ENCODE measurements at places on chromosomes 6 and 20.

- no peak for DNase-seq
These were observed 2.1 kb upstream of the TRERF1 start for GRCh38 chr6:42453654-42454427.

DNA sequence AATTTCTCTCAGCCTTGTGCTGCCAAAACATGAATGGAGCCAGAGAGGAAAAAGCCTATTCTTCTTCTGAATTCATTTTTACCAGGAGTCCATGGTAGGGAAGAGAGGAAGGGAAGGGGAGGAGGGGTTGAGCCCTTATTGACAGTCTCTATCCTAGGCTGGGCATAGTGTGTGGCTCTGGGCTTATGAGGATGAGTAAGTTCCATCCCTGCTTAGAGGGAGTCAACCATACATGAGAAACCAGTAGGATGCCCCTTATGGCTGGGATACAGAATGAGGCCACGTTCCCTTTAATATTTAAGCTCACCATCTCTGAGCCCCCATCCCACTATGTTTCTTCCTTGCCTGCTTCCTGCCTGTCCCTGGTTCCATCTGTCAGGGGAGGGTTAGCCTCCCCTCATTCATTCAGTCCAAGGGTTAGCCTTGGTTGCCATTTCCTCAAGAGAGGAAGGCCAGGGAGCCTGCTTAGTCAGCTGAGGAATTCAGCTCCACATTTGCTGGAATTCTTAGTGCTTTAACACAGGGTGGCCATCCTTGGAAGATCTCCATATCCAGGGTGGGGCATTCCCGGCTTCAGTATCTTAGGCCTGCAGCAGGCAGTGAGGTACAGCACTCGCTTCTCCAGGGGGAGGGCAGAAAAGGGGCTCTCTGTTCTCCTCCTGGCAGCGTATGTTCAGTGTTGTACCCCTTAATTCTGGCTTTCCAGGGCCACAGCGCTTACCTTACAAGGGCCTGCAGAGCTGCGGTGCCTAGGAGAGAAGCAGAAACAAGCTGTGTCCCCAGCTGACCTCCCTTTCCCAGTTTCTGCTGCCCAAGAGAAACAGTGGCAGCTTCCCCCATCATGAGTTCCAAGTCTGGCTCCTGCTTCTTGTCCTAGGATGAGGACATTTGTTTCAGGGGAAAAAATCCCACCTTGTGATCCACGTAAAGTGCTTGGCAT lies 12.5 kb downstream of the SIRT5 start:
- no peak for DNase-seq

DNA sequence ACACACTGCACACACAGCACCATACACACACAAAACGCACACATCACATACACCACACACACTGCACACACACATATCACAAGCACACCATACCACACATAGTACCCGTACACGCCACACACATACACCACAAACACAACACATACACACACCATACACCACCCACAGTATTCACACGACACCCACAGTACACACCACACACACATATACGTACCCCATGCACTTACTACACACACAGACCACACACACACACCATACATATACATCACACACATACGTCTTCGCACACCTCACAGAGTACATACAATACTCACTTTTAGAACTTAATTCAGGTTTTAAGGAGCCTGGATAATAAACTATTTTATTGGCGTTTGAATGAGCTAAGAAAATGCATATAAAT lies 1805.3 kb upstream of the DEFB115 start:
- no peak for DNase-seq

GRCh38 chr6:12058172-12058961 lies 46.3 kb downstream of the HIVEP1 start:
- DNase-seq, result no peak

DNA sequence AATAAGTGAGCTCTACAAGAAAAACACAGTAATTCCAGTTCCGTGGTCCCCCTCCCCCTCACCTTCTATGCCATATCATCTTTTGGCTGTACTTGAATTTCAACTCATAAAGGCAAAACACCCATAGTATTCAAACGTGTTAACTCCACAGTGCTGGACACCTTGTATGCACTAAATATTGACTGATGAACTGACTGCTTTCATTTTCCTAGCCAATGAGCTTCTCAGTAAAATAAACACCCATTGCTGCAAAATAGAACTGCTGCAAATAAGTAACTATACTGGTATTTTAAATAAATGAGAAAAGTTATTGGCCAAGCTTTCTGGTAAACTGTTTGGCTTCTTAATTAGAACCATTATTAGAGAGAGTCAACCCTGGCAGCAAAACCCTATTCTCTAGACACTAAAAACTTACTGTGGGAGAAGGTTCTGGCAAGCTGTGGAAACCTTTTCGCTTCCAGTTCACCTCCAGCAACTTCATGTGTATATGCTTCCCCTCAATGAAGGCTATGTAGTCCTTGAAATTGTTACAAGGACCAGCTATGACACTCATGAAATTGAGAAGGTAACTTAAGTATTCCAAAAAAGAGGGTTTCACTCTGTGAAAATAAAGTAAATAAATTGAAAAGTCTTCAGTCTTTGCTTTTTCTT lies 86.0 kb downstream of the MBOAT1 start:
- no peak for DNase-seq

GRCh38 chr6:137496368-137496767 lies 2.2 kb upstream of the OLIG3 start:
- DNase-seq, result no peak

- DNase-seq, result no peak
These were observed 189.2 kb downstream of the ASCC3 start for GRCh38 chr6:100691972-100692371.

GRCh38 chr6:108437821-108438220 lies 122.9 kb upstream of the FOXO3 start:
- no peak for DNase-seq

DNA sequence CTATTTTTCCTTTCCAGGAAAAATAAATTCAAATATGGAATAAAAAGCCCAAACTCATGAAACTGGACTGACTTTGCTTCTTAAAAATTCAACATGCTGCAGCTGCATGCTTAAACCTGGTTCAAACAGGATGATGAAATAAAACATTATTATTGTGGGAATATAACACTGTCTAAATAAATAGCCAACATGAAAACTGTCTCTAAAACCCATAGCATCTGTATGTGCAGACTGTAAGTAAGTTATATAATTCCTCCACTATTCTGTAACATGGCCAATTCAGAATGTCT lies 30.4 kb upstream of the AHI1 start:
- no peak for DNase-seq

DNA sequence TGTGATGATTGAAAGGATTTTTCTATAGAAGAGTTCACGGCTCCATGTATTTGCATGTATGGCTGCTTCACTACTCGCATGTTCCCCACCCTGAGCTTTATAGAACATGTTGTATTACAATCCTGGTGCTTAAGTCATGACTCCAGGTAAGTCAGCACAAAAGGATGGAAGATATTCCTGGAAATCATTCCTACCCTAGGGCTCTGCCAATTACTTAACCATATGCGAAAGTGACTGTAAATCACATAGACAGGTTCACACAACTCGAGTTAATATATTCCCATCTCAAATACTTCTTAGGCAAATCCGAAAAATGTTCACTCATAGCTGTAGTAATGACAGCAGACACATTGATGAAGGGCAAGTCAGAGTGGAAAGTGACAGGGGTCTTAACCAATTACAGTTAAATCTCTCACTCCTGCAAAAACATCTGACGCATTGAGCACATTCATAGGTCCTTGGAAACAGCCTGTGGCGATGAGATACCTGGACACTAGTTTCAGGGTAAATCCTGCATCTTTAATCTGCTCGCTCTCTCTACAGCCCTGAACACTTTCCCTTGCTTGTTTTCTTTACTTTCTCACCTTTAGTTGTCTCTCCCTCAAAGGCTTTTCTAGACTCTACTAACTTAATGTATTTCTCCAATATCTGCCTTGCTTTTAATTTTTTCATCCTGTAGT lies 35.1 kb downstream of the RNF217 start:
- DNase-seq, result no peak

DNA sequence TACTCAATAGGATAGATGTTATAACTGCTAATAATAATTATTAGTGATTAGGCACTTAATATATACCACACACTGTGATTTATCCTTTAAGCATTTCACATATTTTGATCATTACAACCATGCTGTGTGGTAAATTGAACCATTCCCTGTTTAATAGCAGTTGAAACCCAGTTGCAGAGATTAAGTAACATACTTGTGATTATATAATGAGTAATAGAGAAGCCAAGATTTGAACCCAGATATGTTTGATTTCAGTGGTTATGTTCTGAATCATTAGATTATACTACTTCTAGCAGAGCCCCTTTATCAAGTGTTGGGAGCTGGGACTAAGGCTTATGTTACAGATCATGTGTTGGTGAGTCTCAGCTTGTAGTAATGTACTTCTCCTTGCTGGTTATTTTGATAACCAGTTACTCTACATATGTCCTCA lies 44.1 kb downstream of the STK4 start:
- DNase-seq, result no peak

DNA sequence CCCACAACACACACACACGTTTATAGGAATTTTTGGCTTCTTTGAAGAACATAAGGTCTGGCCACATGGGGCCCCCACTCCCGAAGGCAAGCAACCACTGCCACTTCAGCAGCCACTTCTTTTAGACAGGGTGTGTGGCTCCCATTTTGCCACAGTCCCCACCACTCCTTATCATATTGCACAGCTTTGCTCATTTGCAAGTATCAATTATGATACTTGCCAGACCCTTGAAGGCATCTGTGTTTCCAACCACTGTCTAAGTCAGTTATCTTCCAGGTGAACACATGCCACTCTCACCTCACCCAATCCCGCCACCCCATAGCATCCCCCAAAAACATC lies 73.1 kb downstream of the NOL4L start:
- no peak for DNase-seq

DNA sequence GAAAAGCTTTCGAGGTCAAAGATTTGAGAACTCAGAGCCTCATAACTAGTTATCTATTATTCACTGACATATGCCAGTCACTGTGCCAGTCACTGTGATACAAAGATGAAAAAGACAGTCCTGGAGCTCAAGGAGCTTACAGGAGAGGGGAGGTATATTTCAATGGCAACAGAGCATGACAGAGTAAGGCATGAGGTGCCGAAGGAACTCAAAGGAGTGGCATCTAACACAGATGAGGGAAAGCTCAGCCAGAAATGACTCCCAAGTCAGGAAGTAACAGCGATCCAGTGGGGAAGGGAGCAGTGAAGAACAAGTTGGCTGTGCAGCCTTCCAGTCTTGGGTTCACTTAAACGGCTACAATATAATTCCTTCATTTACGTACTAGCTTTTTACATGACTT lies 46.6 kb downstream of the DTNBP1 start:
- no peak for DNase-seq

GRCh38 chr20:19275630-19276071 lies 63.2 kb downstream of the SLC24A3 start:
- no peak for DNase-seq

DNA sequence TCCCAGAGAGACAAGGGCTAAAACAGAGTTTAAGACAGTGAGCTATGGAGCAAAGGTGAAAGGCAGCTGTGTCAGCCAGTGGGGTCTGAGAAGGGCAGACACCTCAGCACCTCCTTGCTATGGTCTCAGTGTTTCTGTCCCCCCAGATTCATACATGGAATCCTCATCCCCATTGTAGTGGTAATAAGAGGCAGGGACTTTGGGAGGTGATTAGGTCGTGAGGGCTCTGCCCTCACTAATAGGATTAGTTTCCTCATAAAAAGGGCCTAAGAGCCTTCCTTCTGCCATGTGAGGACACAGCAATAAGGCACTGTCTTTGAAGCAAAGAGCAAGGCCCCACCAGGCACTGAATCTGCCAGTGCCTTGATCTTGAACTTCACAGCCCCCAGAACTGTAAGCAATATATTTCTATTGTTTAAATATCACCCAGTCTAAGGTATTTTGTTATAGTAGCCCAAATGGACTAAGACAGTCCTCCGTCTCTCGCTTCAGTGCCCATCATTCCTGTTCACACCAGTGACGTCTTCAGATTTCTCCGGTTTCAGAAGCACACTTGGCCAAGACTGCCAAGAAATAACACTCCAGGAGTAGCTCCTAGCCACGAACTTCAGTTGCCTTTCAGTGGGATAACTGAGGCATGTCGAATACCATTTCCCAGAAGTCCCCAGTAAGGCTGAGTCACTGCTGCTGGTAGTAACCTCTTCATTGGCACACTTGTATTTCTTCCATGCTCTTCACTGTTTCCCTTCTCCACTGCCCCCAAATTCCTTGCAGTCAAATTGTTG lies 32.8 kb downstream of the SLC13A3 start:
- no peak for DNase-seq

DNA sequence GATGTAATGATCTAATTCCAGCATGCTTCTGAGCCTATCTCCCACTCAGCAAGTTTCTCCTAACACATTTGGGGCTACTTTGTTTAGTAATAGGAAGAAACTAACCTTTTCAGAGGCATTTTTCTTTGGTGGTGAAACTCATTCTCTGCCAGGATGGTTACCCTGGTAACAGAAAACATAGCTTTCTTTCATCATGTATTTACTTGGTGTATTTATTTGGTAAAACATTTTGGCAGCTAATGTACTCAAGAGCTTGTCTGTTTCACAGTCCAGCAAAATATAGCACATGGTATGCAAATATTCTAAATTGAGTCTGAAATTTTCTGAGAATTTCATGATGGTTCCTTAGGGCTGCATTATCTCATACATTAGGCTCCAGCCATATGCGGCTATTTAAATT lies 100.0 kb downstream of the SLC35B3 start:
- DNase-seq, result no peak

DNA sequence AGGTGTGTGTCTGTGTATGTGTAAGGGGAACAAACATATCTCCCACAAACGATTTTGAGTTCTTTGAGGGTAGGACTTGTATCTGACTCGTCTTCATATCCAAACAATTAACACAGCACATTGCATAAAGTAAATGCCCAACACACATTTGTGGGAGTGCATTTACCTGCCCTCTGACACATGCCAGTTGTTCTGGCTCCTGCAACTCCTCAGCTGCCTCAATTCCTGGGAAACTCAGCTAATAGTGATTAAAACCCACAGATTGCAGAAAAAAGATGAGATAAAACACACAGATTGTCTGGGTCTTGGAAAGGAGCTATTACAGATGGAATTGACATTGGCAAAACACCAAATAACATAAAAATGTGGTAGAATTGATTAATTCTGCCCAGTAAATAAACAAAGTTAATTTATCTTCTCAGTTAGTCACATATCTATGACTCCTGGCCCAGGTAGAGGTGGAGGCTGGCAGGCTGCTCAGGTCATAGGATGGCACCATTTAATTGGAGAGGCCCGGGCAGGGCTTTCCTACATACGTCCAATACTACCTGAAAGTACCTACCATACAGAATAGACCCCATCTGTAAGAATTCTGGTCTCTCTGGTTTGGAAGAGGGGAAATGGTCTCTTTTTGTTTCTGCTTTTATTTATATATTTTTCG lies 71.5 kb upstream of the IFNGR1 start:
- DNase-seq, result no peak

All from A549 (cell line).